Suppressor macrophage (primary cell): ENCODE measurements at places on chromosomes 2 and 18.

DNA sequence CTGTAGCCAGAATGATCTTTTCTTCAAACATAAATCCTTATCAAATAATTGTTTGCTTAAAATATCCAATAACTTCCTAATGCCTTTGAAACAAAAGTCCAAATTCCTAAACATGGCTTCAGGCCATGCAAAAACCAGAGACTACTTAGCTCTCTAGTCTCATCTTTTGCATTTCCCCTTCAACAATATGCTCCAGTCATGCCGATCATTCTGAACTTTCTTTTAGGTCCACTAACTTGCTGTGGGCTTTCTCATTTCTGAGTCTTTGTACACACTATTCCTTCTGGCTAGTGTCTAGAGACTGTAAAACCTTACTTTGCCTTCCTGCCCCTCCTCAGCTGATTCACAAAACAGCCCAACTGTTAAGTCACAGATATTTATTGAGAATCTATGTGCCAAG lies 51.5 kb downstream of the VIL1 start:
- DNase-seq = no peak

GRCh38 chr2:65053199-65053598 lies 3.0 kb upstream of the CEP68 start:
- peak; percentile 84 for DNase-seq

DNA sequence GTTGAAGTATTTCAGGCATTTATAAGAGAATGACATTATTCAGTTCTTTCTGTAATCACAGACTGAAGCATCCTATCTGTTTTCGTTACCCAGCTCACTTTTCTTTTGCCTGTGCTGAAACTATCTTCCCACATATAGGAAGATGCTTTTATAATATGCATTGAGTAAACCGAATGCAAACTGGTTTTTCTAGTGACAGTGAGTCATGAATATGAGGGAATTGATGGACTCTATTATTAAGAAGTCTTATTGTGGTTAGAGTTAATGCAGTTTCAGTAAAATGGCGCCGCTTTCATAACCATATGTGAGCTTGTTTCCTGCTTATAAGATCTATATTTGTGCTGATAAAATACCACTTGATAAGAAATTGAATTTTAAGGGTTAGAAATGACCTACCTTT lies 59.2 kb downstream of the ACVR2A start:
- no peak for DNase-seq

DNA sequence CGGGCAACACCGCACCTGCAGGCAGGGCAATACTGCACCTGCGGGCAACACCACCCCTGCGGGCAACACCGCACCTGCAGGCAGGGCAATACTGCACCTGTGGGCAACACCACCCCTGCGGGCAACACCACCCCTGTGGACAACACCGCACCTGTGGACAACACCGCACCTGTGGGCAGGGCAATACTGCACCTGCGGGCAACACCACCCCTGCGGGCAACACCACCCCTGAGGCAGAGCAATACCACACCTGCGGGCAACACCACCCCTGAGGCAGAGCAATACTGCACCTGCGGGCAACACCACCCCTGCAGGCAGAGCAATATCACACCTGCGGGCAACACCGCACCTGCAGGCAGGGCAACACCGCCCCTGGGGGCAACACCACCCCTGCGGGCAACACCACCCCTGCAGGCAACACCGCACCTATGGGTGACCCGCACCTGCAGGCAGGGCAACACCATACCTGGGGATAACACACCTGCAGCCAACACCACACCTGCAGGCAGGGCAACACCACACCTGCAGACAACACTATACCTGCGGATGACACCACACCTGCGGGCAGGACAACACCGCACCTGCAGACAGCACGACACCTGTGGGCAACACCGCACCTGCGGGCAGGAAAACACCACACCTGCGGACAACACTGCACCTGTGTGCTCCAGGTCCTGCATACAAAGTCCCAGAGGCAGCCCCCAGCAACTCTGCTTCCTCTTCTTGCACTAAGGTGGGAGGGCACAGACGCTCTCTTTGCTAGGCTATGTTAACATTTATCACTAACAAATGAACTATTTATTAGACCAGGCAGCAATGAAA lies 57.7 kb downstream of the EIPR1 start:
- no peak for DNase-seq

DNA sequence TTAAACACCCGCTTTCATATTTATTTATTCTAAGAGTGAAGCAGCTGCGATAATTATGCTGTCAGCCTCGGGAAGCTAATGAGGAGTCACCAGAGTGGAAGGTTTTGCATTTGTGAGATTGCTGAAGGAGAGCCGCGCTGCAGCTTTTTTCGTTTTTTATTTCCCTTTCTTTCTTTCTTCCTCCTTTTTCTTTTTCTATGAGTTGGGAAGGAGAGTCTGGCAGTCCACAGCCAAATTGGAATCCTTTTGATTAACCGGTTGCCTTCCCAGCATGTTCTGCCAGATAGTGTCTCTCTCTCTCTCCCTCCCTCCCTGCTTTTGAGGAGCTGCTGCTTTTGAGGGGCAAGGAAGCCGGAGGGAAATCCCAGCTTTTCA lies 82.1 kb downstream of the CDK15 start:
- no peak for DNase-seq

GRCh38 chr2:72991980-72992733 lies 74.8 kb downstream of the EMX1 start:
- no peak for DNase-seq

DNA sequence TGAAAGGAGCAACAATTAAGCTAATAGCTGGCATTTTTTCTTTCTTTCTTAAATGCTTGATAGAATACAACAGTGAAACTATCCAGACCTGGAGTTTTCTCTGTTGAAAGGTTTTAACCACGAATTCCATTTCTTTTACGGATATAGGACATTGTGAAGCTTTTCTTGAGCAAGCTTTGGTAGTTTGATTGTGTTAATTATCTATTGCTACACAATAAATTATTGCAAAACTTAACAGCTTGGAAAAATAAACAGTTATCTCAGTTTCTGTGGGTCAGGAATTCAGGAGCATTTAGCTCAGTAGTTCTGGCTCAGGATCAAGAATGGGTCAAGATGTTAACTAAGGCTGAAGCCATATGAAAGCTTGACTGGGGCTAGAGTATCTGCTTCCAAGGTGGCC lies 11.7 kb downstream of the PHOSPHO2 start:
- no peak for DNase-seq

DNA sequence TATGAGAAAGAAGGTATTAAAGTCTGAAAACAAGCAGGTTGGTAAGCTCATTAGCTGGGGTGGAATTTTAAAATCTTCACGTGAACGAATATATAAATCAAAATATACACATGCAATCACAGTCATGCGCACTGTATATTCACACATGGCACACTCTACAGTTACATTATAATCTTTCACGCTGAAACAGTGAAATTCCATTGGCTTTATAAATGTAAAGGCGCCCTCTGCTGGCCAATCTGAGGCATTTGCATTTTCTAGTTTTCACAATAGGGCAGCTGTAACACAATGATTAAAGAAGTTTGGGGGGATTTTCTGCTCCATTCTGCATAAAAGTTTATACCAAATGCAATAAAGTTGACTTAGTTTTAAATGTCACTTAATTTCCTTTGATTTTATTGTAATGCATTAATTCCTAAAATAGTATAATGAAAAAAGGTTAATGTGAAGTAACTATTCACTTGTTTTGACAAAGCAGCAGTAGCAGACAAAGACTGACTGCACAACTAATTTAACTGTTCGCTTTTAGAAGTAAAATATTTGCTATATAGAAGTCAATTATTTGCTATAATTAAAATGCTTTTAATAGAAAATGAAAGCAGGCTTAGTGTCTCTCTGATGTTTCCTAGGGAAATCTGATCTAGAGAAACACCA lies 17.2 kb downstream of the IFIH1 start:
- peak; percentile 75 for DNase-seq

GRCh38 chr2:109218792-109219126 lies 89.8 kb downstream of the SH3RF3 start:
- no peak for DNase-seq

DNA sequence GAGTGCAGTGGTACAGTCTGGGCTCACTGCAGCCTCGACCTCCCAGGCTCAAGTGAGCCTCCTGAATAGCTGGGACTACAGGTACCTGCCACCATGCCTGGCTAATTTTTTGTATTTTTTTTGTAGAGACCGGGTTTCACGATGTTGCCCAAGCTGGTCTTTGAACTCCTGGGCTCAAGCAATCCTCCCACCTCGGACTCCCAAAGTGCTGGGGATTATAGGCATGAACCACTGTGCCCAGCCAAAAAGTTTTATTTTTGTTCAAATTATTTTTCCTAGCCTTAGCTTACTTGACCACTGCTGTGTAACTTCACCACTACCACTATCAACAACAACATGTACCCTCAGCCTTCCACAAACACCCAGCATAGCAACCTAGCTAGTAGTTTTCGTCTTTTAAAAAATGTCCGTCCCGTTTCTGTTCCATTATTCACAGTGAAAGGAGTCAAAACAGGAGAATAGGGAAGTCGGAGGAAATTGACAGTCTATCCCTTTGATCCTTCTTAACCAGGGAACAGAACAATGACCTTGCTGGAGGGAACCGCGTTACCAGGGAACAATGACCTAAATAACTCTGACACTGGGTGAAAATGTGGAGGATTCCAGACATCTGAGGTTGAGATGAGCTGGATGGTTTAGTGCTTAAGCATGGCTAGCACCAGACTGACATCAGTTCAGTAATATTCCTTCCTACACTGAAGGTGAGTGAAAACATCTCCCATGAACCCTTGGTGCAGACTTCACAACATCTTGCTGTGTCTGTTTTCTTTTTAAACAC lies 69.2 kb upstream of the ARL4C start:
- DNase-seq = no peak

DNA sequence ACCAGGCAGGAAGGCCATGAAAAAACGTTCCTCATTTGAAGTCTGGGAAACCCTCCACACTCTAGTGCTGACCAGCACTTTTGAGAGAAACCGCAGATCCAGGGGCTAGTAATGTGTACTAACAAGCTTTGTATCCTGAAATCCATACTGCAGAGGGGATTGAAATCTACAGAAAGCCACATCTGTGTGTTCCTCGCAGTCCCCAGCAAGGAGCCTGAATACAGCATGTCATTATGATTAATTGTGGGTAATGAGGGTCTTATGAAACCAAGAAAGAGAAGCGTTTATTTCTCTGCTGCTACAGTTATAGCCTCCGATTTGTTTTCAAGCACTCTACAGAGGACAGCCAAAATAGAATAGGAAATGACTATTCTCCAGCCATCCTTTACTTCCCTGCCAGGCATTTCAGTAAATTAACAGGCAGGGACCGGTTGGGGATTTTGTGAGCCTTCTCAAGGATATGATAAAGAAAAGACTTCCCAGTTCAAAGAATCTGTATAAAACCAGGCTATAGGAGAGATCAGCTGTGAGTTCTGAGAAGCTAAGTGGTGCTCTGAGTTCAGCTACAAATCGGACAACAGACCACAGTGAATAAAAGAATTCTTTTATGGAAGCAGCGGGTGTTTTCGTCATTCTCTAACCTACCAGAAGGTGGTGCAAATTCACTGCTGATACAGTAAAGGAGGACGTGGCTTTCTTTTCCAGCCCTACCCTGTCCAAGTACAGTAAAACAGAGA lies 133.4 kb downstream of the INSIG2 start:
- peak; percentile 83 for DNase-seq

DNA sequence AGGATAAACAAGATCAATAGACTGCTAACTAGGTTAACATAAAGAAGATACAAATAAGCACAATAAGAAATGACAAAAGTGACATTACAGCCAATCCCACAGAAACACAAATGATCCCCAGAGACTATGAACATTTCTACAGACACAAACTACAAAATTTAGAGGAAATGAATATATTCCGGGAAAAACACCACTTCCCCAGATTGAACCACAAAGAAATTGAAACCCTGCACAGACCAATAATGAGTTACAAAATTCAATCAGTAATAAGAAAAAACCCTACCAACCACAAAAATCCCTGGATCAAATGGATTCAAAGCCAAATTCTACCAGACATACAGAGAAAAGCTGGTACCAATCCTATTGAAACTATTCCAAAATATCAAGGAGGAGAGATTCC lies 232.4 kb upstream of the RBMS1 start:
- peak; percentile 8 for DNase-seq

GRCh38 chr2:238501311-238501710 lies 74.6 kb downstream of the ASB1 start:
- DNase-seq = no peak

DNA sequence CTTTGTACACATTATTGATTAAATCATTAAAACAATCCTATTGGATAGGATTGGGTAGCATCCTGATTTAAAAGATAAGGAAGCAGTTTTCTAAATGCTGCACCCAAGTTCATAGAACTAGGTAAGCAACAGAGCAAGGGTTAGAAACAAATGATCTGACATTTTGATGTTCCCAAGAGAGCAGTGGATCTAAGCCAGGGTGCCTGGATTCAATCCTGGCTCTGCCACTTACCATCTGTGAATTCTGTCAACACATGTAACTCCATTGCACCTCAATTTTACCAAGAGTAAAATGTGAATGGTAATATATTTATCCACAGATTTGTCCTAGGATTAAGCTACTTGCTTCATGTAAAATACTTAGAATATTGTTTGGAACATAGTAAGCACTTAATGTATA lies 982.6 kb upstream of the FANCL start:
- no peak for DNase-seq

DNA sequence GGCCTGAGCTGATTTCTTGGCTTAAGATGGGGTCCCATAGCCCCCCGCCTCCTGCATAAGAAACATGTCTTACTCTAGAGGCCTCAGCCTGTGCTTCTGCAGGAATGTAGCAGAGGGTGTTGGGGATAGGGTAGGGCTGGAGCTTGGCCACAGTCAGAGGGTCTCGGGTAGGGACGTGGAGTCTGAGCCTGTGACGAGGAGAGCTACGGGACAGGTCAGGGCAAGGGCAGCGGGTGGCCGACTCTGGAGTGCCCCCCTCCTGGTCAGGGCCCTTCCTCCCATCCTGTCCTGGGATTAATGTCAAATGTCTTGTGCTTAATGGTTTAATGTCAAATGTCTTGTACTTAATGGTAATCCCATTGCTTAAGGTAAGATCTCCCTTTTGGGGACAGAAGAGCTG lies 130.4 kb downstream of the GLI2 start:
- no peak for DNase-seq

DNA sequence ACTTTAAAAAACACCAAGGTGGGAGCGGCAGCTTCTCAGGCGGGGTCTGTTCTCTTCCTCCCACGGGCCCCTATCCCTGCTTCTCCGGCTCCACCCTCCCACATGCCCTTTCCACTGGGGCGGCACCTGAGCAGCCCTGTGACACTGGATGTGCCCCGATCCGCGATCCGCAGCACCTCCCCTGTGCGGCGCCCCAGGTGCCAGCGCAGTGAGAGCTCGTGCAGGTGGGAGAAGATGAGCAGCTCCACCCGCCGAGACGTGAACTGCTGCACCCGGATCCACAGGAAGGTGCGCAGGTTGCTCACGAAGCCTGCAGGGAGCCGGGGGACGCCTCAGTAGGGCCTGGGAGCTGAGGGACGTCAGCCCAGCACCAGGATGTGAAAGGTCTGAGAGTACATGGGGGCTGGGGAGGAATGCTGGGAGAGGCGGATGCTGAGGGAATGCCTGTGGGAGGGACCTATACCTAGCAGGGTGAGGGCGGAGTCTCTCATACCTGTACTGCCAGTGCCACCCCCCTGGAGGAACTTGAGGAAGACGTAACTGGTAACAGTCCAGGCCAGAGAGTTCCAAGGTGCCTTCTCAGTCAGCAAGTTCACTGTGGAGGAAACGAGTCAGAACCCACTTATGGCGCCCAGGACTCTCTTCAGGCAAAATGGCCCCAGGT lies 2.8 kb downstream of the ABCB6 start:
- DNase-seq = no peak

GRCh38 chr2:111938392-111938791 lies 40.0 kb downstream of the MERTK start:
- DNase-seq = no peak
